ENCODE measurements at places on chromosomes 4 and X.

DNA sequence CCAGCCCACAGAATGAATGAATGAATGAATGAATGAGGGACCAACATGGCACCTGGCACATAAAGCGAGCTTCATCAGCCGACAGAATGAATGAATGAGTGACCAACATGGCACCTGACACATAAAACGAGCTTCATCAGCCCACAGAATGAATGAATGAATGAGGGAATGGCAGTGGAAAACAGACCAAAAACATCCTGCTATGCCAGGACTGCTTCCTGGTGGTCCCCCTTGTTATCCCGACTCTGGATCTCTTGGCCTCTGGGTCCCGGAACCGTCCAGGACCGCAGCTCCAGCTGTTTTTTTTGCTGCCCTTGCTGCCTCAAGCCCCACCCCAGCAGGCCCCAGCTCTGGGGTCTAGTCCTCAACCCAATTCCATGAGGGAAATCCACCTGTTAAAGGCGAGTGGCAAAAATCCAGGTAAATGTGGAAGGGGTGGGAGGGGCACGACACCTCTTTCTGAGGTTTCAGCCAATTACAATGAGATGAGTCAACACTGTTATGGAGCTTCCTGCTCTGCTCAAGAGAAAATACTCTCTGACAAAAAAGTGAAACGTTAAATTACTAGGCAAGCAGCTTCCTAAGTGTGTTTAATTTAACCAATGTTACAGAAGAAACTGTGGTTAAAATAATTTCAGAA is 72.0 kb upstream of the MTNR1A start:
- DNase-seq: no peak

DNA sequence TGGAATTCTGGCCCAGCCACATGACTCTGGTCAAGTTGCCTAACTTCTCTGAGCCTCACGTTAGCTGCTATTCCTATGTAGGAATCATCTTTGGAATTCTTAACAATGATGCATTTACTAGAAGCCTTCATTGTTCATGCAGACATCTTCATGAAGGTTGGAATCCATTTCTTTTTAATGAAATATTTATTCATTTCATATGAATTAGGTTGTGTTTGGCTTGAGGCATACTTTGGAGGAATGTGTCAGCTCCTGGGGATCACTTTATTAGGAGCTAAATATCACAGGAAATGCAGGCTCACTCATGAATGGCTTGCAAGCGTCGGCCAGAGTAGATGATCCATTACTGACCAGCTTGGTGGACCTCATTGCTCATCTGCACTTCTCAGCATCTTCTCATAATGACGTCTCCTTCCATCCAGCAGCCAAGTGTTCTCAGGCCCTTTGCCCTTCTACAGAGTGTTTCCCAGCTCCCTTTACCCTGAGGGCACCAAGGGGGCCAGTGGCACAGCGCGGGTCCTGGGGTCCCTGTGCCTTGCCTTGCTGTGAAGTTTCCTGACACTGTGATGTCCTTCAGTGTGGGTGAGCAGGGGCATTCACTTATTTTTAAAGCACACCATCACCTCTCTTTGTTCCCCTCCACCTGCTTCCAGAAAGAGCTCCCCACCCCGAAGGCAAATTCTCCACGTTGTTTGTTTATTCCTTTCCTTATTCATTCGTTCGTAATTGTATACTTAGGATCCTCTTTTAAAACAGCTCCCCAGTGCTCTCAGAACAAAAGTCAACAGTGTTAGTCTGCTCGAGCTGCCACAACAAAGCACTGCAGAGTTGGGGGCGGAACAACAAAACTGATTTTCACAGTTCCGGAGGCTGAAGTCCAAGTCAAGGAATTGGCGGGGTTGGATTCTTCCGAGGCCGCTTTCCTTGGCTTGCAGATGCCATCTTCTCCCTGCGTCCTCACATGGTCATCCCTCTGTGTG is 106.8 kb downstream of the STK32B start:
- no peak for DNase-seq

DNA sequence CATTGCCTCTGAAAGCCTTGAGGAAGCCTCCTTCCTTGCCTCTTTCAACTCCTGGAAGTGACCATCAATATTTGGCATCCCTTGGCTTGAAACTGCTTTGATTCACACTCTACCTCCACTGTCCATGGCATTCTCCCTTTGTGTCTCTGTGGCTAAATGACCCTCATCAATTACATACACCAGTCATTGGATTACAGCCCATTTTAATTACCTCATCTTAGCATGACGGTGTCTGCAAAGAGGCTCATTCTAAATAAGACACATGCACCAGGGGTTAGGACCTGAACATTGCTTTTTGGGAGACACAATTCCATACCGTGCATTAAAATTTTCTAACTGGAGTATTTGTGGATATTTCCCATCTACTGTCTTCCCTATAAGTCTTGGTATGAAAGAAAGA is 60.7 kb upstream of the FAM9A start:
- no peak for DNase-seq

GRCh38 chr4:168942985-168943384 is 67.1 kb downstream of the CBR4 start:
- no peak for DNase-seq

DNA sequence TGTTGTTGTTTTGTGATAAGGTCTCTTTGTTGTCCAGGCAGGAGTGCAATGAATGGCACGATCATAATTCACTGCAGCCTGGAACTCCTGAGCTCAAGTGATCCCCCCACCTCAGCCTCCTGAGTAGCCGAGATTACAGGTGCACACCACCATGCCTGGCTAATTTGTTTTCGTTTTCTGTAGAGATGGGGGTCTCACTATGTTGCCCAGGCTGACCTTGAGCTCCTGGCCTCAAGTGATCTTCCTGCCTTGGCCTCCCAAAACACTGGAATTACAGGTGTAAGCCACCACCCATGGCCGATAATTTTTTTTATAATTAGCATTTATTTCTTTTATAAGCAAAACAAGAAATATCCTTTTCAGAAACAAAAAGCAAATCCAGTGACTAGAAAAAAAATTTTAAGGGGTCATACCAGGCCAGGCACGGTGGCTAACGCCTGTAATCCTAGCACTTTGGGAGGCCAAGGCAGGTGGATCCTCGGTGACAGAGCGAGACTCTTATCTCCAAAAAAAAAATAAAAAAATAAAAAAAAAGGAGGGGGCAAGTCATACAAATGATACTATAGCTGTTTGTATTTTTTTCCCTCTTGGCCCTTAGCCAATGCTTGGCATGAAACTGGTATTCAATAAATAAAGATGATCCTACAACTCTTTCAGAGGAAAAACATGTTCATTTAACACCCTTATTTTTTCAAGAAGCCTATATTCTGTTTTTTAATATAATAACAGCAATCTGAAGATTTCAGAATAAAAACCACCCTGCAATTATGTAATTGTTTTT is 3.4 kb downstream of the PLAC8 start:
- no peak for DNase-seq

GRCh38 chr4:56611501-56611900 is 69.6 kb downstream of the HOPX start:
- DNase-seq: no peak

DNA sequence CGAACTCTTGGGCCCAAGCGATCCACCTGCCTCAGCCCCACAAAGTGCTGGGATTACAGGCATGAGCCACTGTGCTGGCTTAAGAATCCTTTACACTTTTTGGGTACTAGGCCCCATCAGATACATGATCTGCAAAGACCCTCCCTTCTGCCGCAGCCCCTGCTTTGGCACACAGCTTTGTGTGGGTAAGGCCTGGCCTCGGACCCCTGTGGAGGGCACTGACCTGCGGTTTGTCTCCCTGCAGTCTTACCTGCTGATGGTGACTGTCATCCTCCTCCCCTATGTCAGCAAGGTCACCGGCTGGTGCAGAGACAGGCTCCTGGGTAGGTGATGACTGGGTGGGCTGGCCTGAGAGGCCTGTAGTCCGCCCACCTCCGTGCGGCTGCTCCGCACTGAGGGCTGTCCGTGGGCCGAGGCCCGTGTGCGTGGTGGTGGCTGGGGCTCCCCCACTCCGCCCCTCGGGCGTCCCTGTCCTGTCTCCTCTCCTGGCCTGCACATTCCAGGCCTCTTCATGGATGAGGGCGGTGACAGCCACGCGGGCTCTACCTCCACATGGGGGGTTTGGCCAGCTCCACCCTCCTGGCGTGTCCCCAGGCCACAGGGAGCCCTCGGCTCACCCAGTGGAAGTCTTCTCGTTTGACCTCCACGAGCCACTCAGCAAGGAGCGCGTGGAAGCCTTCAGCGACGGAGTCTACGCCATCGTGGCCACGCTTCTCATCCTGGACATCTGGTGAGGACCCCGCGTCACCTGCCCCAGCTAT is 18.0 kb downstream of the DGKQ start:
- peak; percentile 7 for DNase-seq

DNA sequence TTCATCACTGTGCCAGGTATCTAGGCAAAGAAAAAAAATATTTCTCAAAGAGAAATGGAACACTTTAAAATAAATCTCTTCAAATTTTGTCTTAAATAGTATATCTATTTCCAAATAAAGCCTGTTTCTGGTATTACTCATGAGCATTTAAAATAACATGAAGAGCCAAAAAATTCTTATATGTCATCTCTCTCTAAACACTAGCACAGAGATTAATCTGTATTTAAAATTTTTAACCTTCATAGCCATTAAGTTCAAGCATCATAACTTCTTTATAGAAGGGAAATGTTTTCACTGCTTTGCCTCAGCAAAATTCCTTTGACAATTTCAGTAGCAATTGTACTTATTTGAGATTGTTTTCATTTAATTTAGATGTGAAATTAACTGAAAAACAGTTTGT is 5.1 kb upstream of the CORIN start:
- DNase-seq: no peak

GRCh38 chr4:140497747-140498636 is at the start of gene MGAT4D:
Gene MGAT4D, minus strand, starts transcription at chr4:140498293. Its CDS starts 71 bp downstream, at chr4:140498222.
- DNase-seq: peak; percentile 16

Data from body of pancreas (tissue), 4 donors.